ENCODE measurements at places on chromosomes 2 and 18. TPM values are rescaled to one million over a fixed set of nuclear protein-coding genes. Genes with fewer than 3 reads are reported as not detected.

Gene G6PC2
- not detected for total RNA-seq

Gene NCKAP1
- 110 TPM for total RNA-seq

Gene DUSP2
- total RNA-seq = 0.22 TPM

Gene PLA2R1
- 2.6 TPM for total RNA-seq

Gene CD8B2
- total RNA-seq = not detected

Data from A549 treated with CpdA at 1 μM for 4 hours (cell line).